Kidney tubule cell (primary cell): ENCODE measurements at places on chromosomes 11 and 22.
A peak's percentile ranks its signal among the peaks of the same experiment; 100 is the strongest.

- no peak for DNase-seq
Observed at GRCh38 chr11:6576471-6577373, 26.7 kb downstream of the RRP8 start.

DNA sequence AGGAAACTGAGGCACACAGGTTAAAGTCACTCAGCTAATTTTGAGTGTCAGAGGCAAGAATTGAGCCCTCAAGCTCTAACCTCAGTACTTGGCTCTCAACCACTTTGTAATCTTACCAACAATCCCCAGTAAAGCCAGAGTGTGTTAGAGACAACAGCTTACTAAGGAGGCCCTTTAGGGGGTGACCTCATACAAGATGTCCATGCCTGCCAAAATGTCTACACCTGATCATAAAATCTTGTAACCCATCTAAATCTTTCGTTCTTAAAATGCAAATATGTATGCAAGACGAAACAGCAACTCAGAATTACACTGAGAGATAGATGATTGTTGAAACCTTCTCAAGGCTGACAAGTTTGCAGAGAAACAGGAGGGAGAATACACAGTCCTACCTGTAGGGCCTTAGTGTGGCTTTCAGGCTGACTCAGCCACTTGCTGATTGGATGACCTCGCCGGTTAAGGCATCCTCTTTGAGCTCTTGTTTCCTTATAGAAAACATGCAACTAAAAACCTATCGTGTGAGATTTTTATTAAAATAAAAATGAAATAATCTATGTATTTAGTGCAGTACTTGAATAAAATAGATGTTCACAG is 143.2 kb downstream of the OPCML start:
- no peak for DNase-seq

DNA sequence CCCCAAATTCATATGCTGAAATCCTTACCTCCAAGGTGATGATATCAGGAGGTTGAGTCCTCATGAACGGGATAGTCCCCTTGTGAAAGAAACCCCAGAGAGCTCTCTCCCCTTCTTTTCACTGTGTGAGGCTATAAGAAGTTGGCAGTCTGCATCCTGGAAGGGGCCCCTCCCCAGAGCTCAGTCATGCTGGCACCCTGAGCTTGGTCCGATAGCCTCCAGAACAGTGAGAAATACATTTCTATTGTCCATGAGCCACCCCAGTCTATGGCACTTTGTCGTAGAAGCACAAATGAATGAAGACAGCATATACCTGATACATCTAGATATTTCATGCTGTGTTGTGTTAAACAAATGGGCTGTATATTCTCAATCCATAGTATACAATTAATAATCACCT is 81.1 kb upstream of the CRTAM start:
- no peak for DNase-seq

- DNase-seq: no peak
Observed at GRCh38 chr22:49392841-49393510, 434.7 kb downstream of the BRD1 start.

- no peak for DNase-seq
Observed at GRCh38 chr22:36862251-36863242, 1.7 kb downstream of the NCF4 start.

DNA sequence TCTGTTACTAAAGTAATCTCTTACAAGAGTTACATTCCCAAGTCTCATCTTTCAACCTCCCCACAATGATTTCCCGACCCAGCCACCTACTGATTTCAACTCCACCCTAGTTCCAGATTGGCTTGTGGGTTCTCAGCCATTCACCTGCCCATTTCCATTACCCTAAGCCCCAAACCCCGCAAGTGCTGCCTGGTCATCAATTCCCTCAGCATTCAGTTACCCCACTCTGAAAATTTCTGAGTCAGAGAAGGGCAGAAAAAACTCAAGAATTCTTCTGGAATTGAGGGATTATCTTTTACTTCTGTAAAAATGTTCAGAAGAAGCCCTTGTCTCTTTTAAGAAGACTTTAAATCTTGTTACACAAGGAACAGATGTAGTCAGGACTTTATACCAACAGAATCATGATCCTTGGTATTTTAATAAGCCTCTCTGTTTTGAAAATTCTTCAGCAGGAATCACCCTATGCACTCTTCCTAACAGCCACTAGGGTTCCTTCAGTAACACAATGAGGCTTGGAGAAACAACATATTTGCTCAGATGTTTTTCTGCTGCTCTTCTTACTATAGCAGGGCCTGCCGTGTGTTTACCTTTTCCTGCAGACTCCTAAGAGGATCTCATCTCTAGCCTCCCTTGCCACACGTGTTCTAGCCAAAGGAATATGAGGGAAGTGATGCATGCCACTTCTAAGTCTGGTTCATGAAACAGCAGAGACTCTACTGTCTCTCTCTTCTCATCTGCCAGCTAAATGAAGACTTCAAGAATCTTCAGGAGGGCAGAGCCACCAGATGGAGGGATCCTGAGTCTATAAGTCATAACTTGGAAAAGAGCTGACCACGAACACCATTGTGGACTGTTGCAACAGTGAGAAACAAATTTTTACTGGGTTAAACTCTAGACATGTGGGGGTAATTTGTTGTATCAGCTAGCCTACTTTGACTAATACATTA is 29.3 kb upstream of the PAMR1 start:
- no peak for DNase-seq

GRCh38 chr11:124682443-124682842 is 8.7 kb downstream of the SPA17 start:
- DNase-seq: no peak

GRCh38 chr11:99241066-99241465 is 220.3 kb downstream of the CNTN5 start:
- no peak for DNase-seq

DNA sequence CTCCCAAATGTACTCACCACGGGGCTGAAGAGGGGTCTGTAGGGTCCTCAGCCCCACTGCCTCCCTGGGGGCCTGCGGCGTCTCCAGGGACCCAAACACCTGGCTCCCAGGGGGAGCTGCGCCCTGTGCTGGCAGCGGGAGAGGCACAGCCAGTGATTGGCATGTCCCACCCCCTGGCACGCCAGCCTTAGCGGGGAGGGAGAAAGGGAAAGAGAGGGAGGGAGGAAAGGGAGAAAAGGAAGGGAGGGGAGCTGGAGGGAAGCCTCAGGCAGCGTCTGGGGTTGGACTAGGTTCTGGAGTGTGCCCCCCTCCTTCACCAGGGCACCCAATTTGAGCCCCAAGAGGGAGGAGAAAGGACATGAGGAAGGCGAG is at the start of gene CHRM1:
TSS of gene CHRM1 (minus strand) at position 163 of the 372 bp plus-strand sequence. CDS start 10,263 bp downstream, outside the sequence.
- DNase-seq: no peak

- no peak for DNase-seq
Observed at GRCh38 chr11:103241574-103241973, 132.3 kb downstream of the DYNC2H1 start.

DNA sequence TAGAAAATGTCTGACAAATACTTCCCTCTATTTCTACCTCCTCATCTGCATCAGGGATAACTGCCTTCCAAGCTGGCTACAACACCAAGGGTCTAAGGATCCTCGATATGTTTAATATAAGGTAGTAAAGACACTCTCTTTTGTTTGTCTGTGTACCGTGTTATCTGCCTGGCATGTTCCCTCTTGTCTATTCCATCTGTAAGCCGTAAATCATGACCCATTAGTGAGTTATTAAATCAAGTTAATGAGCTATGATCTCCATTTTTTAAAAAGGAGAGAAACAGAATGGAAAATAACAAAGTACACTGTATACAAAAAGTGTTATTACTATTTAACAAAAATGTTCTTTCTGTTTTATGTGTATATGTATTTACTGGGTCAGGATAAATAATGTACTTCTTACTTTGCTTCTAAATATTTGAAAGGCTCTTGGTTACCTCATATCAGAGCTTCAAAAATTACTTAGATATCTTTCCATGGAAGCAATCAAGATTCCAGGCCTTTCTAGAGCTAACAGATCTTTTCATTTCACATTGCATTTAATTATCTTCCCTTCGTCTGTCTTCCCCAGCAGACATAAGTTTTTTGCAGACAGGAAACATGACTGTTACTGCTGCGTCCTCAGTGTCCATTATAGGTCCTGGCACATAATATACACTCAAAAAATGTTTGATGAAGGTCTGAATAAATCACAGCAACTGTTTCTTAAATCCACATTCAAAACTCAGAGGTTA is 342.6 kb upstream of the CCDC90B start:
- DNase-seq: no peak

GRCh38 chr22:26922806-26923205 is 265.4 kb downstream of the MIAT start:
- DNase-seq: no peak

- peak; percentile 94 for DNase-seq
Observed at GRCh38 chr22:28882878-28883656, at the start of gene ZNRF3. TSS of gene ZNRF3 (plus strand) at chr22:28883572. CDS start at chr22:28883767, 195 bp downstream.

GRCh38 chr11:11841116-11841722 is 553 bp upstream of the USP47 start:
- peak; percentile 54 for DNase-seq

DNA sequence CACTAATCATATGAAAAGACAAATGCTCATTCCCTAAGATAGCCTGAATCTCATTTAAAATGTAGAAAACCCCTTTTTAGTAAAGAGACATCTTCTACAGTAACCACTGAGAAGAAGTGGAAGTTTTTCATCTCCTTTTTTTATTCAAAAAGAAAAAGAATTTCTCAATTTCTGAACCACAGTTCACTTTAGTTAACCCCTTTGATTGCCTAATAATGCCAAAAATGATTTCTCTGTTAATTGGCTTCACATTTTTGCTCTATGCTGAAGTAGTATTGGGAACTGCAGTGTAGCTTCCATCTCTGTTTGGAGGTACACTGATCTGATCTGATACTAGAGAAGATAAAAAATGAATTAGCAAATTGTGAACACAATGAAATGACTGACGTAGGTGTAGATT is 58.3 kb downstream of the CD44 start:
- no peak for DNase-seq

DNA sequence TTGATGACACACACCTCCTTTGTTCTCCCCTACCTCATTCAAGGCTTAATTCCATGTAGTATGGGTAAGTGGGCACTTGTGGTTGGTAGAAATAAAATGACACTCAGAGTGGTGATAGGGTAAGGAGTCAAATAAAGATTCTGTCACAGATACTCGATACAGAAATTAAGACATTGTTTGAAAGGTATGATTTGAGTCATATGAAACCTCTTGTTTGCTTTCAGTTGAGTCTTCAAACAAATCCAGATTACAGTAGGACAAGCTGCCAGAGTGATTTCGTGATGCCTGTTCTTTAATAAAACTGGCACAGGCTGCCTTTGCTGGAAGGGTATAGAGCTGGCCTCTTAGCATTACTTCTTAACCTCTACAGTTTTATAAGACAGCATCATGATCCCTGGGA is 182.4 kb downstream of the SPON1 start:
- DNase-seq: no peak

DNA sequence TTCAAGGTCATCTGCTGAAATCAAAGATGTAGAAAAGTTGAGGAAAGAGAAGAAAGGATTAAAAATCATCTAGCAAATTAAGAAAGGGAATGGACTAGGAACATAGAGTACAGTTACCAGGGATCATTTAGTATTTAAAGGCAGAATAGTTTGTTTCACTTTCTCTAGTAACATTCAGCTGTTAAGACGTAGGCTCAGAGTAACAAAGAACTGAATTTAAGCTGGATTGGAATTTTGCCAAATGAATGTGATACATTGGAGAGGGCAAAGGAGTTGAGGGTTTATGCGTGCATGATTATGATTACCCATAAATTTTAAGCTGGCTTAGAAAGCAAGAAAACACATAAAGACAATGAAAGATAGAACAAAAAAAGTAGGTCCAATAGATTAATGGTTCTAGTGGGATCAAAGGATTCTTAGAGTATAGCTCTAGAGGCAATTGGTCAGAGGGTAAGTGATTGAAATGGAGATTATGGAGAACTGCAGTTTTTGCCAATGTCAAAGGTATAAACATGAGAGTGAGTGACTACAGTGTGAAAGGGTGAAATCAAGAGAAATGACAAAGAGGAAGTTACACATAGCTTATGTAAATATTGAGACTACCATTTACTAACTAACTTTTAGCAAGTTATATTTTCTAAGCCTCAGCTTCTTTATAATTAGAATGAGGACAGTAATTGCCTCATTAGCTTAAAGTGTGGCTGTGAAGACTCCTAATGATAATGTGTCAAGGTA is 190.0 kb downstream of the GRIA4 start:
- DNase-seq: no peak

- peak; percentile 47 for DNase-seq
Observed at GRCh38 chr11:70270877-70271648, 573 bp downstream of the PPFIA1 start.

GRCh38 chr22:20738394-20739089 is 35.4 kb upstream of the SERPIND1 start:
- DNase-seq: no peak

- DNase-seq: no peak
Observed at GRCh38 chr11:2679011-2679676, 20.6 kb downstream of the KCNQ1OT1 start.

GRCh38 chr11:57501953-57502352 is 13.5 kb downstream of the SLC43A1 start:
- DNase-seq: peak; percentile 27

- DNase-seq: no peak
Observed at GRCh38 chr11:12472401-12473005, 95.1 kb downstream of the PARVA start.

DNA sequence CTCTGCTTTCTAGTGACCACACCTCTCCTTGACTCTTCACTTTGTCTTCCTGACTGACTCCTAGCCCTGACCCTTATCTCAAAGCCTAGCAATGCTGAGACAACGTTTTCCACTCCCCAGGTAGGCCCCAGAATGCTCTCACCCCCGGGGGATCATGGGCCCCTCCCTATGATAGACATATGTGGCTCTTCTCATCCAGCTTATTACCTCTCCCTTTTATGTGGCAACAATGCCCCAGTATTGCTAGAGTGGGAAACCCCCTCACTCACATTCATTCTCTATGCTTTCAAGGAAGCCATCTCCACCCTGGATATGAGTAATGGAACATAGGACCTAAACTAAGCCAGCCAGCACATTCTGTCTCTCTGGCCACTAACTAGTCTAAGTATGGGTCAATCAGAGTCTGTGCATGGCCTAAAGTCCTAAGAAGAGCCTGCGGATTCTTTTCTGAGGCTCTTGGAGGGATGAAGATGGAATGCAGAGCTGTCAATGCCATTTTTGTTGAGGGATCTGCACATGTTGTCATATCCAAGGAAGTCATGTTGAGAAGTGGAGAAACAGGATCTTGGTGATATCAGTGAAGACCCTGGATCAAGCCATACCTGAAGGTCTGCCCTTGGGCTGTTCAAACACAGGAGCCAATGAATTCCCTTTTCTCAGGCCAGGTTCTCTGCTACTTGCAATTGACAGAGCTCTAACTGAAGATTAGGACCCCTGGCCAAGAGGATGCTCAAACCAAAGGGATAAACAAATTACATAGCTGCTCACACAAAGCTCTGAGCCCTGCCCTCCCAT is 79.8 kb upstream of the GRK3 start:
- DNase-seq: no peak
